Chondrocyte (in vitro differentiated cells): ENCODE measurements at places on chromosomes 2 and 18. TPM values are rescaled to one million over a fixed set of nuclear protein-coding genes. Genes with fewer than 3 reads are reported as not detected.

DNA sequence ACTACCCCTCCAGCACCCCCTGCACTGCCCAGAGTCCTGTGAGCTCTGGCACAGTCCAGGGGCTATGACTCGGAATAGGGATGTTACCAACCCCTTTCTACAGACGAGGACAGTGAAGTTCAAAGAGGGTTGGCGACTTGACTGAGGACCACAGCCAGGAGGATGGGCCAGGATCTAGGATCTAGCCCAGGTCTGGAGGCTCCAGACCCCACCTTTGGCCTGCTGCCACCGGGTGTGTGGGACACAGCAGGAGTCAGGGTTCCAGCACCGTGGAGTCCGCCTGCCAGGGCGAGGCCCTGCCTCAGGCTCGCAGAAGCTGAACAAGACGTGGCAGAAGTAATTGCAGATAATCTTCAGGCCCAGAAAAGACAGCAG lies 37.9 kb upstream of the GPC1 start:
- no peak for DNase-seq

Gene CNDP1
- total RNA-seq: 0.22 TPM in 1 of 3 replicates, not detected in the others

DNA sequence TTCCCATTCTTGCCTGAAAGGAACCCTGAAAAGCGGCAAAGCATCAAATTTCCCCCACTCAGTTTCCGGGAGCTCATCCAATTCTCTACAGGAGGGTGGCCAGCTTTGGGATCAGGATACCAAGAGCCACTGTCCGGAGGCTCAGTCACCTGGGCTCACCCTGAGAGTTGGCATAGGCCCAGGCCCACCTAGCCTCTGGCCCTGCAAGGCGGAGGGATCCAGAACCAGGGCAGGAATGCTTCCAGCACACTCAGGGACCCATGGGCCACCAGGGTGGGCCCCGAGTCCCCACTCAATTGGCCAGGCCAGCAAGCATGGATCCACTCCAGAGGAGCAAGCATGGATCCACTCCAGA lies 432.9 kb upstream of the MYT1L start:
- DNase-seq: no peak

- DNase-seq: no peak
These were observed 28.4 kb downstream of the SIX3 start for GRCh38 chr2:44969936-44970335.

DNA sequence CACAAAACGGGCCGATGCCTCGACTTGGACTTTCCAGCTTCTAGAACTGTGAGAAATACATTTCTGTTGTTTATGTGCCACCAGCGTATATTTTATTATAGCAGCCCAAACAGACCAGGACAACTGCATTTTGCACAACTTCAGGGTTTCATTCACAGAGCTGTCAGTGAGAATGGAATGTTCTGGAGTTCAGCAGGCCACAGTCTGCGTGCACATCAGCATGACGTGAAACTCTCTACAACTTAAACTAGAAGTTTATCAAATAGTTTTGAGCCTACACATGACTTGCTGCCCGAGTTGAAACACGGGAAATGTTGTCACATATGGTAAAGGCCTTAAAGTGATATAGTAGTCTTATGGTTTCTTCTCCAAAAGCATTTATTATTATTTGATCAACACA lies 3.9 kb upstream of the TRIB2 start:
- DNase-seq: no peak

Gene RND3
- 65.1 to 125 TPM (median 124 TPM) in 3 replicates for total RNA-seq

- DNase-seq: no peak
These were observed 73.0 kb upstream of the RGPD5 start for GRCh38 chr2:109721135-109721534.
